ENCODE measurements at places on chromosomes 16 and 17.

- no peak for DNase-seq
Measured at GRCh38 chr16:50457979-50458491, 89.2 kb upstream of the BRD7 start.

- no peak for DNase-seq
Measured at GRCh38 chr17:39794249-39794970, 56.7 kb downstream of the GRB7 start.

DNA sequence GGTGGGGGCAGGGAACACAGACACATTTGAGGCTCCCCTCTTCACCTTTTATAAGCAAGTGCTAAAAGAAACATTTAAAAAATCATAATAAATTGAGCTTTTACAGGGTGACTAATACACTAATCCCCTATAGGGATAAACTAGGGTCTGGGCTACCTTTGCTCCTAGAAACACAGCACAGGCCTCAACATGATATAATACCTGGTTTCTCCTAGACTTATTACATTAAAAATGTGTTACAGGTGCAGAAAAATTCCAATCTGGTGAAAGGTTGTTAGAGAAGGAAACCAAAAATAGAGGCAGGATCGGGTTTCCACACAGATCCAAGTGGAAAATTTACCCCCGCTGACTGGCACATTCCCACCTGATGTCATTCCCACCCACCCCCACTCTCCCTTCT lies 124.7 kb upstream of the NOG start:
- DNase-seq = no peak

GRCh38 chr17:63881935-63882601 lies at the start of gene GH2:
Gene GH2 (minus strand): TSS chr17:63881944. CDS start chr17:63881801, 143 bp downstream.
- peak; percentile 26 for DNase-seq

- DNase-seq = no peak
Measured at GRCh38 chr16:44655-45054, 8.8 kb downstream of the POLR3K start.

- no peak for DNase-seq
Measured at GRCh38 chr17:77840513-77841165, 117.9 kb upstream of the TNRC6C start.

- no peak for DNase-seq
Measured at GRCh38 chr16:14128097-14128496, 57.0 kb downstream of the MRTFB start.

DNA sequence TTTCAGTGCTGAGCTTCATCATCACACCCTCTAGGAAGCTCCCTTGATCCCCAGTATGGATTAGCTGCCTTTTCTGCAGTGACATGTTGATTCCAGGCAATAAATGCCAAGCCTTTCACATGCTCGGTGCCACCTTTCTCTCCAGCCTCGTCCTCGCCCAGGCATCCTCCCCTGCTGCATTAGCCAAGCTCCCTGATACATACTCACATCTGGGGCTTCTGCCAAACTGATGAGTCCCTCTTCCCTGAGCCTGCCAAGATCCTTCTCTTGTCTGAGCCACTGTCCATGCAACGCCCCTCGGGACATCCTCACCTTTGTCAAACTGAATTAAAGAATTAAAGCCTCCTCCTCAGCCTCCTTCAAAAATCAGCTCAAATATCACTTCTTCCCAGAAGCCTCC lies 538.5 kb upstream of the CDH11 start:
- no peak for DNase-seq

DNA sequence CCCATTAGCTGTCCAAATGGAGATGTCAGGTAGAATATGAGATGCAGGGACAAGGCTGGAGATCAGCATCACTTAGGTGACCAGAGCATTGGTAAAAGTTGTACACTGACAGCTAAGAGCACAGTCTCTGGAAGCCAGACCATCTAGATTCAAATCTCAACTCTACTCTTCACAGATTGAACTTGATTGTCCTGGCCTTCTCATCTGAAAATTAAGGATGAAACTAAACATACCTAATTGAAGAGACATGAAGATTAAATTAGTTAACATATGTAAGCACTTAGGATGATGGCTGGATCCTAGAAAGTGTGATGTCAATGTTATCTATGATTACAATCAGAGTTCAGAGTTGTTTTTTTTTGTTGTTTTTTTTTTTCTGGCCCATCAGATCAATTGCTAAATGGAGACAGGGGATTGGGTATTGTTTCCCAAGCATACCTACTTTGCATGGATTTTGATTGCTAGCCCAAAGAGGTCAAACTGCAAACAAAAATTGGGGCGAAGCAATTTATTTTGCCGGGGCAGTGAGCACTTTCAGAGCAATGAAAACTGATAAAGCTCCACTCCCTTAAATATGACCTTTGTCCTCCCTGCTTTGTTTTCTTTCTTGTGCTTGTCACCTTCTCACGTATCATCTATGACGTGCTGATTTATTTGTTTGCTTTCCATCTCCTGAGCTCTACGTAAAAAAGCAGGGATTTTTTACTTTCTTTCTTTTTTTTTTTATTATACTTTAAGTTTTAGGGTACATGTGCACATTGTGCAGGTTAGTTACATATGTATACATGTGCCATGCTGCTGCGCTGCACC lies 217.6 kb upstream of the CPHXL start:
- no peak for DNase-seq

DNA sequence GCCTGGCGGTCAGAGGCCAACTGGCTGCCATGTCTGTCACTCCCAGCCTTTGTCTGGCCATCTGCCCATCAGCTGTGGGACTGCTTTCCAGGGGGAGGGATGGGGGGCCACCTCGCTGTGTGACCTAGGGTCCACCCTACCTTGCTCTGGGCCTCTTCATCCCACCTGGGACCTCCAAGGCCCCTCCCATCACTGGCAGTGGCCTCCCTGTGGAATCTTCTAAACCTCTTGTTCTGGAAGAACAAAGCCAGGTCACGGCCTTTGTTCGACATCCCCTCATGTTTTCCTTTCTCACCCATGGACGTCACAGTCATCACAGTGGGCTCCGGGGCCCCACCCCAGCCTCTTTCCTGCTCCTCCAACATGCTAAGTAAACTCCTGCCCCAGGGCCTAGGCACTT lies 24.0 kb downstream of the SPNS2 start:
- DNase-seq = no peak

GRCh38 chr17:1690544-1691221 lies 6.0 kb upstream of the PRPF8 start:
- DNase-seq = no peak

- DNase-seq = no peak
Measured at GRCh38 chr17:81398832-81399411, 3.7 kb downstream of the BAHCC1 start.

GRCh38 chr16:82829301-82829700 lies 202.5 kb downstream of the CDH13 start:
- no peak for DNase-seq

All from stimulated activated CD4-positive, alpha-beta T cell treated with anti-CD3 and anti-CD28 coated beads, Interleukin-15, amount 100 ng/mL, for 1 hour (primary cell).